GM06990 (cell line): ENCODE measurements at places on chromosomes 5 and 9.

- no peak for DNase-seq
These were observed 74.8 kb downstream of the CDK5RAP2 start for GRCh38 chr9:120505186-120505585.

DNA sequence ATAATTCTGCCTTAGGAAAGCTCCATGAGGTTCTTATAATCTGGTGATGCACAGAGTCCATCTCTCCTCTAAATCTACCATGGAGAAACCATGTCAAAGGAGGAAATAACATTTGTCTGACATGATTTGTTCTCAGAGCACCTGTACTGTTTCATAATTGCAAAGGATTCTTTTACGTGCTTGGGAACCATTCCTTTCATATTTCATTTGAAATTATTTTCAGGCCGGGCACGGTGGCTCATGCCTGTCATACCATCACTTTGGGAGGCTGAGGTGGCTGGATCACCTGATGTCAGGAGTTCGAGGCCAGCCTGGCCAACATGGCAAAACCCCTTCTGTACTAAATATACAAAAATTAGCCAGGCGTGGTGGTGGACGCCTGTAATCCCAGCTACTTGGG, 65.4 kb downstream of the UGCG start:
- DNase-seq, result no peak

- no peak for DNase-seq
These were observed 48.4 kb upstream of the EPB41L4A start for GRCh38 chr5:112467485-112467884.

DNA sequence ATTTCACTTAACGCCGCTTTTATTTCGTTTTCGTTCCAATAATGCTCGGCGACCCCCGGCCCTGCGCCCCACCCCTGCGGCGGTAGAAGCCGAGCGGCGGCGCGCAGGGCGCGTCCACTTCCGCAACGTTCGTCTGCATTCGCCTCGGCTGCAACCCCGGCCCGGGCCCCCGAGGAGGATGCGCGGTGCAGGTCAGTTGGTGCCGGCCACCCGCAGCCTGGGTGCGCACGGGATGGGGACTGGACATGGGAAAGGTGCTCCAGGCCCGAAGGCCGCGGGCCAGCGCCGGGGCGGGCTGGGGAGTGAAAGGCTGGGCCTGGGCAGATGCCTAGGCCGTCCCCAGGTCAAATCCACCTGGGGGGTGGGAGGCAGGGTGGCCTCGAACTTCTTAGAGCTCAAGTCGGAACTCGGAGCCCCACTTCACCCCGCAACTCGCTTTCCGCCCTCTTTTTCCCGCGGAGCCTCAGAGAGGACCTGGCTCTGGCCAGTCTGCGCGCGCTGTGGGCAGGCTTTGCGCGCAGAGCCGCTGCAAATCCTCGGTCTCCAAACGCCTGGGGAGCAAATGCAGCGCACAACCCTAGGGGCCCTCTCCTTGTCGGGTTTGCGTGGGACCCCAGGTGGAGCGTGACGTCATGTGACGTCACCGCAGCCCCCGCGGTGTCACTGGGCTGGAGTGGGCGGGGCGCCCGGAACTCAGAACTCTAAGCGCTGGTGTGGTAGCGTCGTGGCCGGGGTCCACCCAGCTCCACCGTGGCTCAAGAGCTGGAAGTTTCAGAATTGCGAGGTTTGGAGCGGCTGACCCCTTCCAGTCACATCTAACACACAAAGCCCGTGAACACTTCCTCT, 3.3 kb downstream of the TLX3 start:
- no peak for DNase-seq

- DNase-seq, result no peak
These were observed 147.5 kb upstream of the PIK3R1 start for GRCh38 chr5:68067976-68068603.

- no peak for DNase-seq
These were observed 432.8 kb upstream of the PTPRD start for GRCh38 chr9:11045589-11045988.

- no peak for DNase-seq
These were observed 928 bp upstream of the PCDHGC4 start for GRCh38 chr5:141483902-141484301.

DNA sequence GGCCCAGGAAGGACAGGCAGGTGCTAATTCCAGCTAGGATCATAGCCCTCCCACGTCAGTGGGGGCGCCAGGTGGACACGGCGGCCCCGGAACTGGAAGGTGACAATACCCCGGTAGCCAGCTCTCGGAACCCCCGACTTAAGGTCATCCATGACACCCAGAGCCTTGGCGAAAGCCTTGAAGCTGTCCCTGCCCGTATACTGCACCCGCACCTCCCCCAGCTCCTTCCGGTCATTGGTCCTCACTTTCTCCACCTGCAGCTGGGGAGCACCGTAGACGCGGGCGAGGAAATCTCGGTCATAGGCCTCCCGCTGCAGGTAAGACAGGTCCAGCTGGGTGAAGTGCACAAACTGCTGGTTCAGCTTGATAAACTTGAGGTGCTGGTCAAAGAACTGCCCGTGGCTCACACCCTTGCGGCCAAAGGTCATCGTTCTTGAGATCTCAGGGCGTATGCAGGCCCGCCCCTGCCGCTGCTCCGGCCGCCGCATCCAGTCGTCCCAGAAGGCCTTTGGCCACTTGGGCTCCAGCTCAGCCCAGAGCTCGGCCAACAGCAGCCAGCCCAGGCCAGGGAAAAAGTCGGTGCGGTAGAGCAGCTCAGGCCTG, 10.9 kb downstream of the MGAT1 start:
- no peak for DNase-seq

GRCh38 chr5:101904736-101905135, 391.3 kb downstream of the SLCO4C1 start:
- DNase-seq, result no peak

GRCh38 chr9:72043576-72043975, 16.8 kb downstream of the C9orf57 start:
- DNase-seq, result no peak
